ENCODE measurements at places on chromosomes 7 and 10. TPM values are rescaled to one million over a fixed set of nuclear protein-coding genes. Genes with fewer than 3 reads are reported as not detected.

DNA sequence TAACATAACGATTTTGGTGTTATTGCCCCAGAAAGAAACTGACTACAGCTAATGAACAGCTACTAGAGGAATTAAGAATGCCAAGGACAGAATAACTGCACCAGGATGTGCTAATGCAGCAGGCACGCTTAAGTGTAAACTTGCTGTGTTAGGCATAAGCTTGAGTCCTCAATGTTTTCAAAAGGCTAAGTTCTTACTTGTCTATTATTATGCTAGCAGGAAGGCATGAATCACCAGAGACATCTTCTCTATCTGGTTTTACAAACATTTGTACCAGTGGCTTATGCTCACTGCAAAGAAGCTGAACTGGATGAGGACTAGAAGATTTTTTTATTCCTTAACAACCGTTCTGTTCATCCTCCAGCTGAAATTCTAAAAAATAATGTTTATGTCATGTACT, 1035.3 kb downstream of the NRG3 start:
- DNase-seq = no peak
- no peaks in the 10 kb centered on the region for H3K4me1 ChIP-seq
- no peak overlapping the region for H3K27ac ChIP-seq
- H3K4me3 ChIP-seq = no peak overlapping the region
- no peaks in the 10 kb centered on the region for H3K36me3 ChIP-seq
- H3K27me3 ChIP-seq = no peaks in the 10 kb centered on the region

DNA sequence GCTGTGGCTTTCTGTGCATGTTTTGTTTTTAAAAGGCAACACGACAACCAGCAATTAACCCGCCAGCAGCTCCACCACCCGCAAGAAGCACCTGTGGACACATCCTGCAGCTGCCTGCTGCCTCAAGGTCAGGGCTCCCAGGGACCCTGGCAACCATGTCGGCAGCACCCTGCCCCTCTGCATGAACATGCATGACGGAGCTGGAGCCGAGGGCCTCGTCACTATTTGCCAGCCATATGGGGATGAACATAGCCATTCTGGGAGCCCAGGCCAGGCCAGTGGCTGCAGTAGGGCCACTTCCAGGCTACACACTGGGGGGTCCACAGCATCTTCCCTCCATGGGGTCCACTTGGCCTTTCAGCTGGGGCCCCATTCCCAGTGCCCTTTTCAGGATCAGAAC, 52.9 kb downstream of the CAMK2B start:
- DNase-seq = no peak
- peaks cover 31% of the 10 kb centered on the region for H3K27me3 ChIP-seq
- H3K36me3 ChIP-seq = no peaks in the 10 kb centered on the region
- no peak overlapping the region for H3K27ac ChIP-seq
- H3K4me3 ChIP-seq = no peak overlapping the region

- H3K4me3 ChIP-seq = no peak overlapping the region
- H3K27me3 ChIP-seq = no peaks in the 10 kb centered on the region
- no peaks in the 10 kb centered on the region for H3K4me1 ChIP-seq
- H3K27ac ChIP-seq = no peak overlapping the region
Observed at GRCh38 chr7:41592236-41592635, 110.7 kb downstream of the INHBA start.

DNA sequence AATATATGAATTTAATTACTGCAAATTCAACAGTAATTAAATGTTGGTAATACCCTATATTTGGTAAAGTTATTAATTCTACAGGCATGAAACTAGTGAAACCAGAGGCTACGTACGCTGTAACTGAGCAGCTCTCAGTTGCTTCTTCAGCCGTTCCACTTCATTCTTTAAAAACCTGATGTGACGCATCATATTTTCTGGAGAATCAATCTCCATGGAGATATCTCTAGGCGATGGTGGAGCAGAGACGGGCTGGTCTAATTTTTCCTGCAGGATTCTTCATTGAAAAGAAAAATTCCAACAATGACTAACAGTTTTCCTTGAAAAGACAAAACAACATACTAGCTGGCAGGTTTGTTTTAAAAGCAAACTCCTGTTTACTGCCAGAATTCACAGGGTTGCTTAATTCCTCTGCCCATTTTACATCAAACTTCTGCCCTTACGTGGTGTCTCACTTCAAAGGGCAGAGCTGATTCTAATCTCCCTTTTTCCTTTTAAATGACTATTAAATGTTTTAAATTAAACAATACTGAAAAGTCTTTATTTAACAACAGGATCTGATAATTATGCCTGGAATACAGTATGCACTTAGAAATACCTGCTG, 59.4 kb upstream of the MRLN start:
- H3K36me3 ChIP-seq = peaks cover 59% of the 10 kb centered on the region
- DNase-seq = no peak
- H3K4me3 ChIP-seq = no peak overlapping the region
- H3K27ac ChIP-seq = no peak overlapping the region
- H3K4me1 ChIP-seq = no peaks in the 10 kb centered on the region

Gene GRID2IP
- not detected for total RNA-seq
